ENCODE measurements at places on chromosomes 11 and 22.

- DNase-seq = no peak
Measured at GRCh38 chr22:48084041-48084728, 1321.7 kb downstream of the TBC1D22A start.

DNA sequence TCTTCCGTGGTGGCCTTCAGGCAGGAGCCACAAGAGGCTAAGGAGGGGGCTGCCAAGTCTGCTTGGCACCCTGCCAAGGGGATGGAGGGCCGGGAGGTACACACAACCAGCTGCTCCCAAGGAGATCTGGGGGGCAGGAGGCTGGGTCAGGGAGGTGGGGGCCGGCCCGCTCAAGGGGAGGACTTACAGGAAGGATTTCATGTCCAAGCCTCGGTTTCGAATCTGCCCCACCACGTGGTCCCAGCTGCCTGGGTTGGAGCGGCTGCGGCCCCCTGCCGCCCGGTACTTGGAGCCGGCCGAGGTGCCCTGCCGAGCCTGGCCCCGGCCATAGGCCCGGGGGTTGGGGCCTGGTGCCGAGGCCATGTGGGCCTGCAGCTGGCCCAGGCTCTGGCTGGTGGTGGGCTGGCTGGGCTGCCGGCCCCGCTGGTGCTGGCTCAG, 33.5 kb downstream of the LRRC10B start:
- DNase-seq = no peak

GRCh38 chr11:81345609-81346008, 1388.1 kb downstream of the FAM181B start:
- DNase-seq = no peak

DNA sequence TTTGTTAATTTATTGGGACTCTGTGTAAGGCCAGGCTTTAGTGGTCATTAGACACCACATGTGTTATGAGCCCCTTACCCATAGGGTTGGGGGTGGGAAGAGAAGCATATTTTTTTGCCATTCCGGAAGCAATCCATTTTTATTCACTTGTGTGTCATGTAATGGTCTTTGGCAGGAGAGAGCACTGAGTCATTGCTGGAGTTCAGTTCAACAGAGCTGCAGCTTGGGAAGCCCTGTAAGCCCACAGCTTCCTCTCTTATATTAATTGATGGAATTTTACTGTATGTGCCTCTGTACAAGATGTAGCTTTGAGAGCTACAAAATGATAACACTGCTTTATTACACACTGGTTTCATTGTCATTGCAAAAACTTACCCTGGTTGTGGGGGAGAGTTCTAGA, 177.3 kb upstream of the SORL1-AS1 start:
- DNase-seq = no peak

DNA sequence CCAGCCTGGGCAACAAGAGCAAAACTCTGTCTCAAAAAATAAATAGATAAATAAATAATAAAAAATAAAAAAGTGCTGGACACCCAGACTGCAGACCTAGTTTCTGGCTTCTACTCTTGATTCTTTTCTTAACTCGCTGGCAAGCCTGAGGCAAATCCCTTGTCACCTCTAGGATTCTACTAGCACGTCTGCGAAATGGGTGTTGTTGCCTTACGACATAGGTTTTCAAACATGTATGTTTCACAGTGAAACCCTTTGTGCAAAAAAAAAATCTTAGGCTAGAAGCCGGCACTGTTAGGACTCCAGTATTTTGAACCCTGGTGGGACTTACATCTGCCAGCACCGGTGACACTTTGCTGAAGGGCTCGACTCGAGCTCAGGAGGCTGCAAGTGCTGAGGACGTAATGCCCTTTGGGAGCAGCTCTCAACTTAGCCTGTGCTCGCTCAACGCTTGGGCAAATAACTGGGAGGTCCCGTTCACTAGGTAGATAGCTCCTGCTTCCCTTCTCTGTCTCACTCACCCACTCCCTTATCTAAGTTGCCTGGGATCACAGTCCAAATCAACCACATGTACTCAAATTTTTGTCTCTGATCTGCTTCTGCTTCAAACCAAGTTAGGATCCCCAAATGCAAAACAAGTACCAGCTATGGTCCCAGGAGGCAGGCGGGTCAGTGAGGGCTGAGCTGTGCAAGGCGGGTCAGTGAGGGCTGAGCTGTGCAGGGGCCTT, 34.7 kb upstream of the MYH9 start:
- DNase-seq = no peak

GRCh38 chr11:75334402-75334891, 17.0 kb downstream of the ARRB1 start:
- no peak for DNase-seq

DNA sequence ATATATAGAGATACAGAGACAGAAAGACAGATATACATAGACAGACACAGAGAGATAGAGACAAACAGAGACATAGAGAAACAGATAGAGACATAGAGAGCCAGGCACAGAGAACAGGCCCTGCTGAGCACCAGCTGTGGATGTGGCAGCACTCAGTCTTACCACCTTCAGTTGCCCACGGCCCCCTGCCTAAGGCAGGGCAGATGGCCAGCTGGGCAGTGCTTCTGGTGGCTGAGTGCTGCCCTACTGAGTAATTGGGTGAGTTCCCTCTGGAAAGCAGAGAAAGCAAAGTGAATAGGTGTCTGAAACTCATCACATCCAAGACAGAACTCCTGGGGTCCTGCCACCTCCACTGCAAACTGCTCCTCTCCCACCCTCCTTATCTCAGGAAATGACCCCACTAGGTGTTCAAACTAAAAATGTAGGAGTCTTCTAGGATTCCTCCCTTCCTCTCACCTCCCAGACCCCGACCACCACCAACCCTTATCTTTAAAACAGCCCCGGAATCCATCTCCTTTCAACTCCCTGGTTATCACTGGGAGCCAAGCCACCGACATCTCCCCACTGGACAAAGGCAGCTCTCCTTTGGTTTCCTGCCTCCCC, 27.2 kb downstream of the SYN3 start:
- no peak for DNase-seq

GRCh38 chr11:123060277-123061000, 1.5 kb downstream of the HSPA8 start:
- DNase-seq = no peak

DNA sequence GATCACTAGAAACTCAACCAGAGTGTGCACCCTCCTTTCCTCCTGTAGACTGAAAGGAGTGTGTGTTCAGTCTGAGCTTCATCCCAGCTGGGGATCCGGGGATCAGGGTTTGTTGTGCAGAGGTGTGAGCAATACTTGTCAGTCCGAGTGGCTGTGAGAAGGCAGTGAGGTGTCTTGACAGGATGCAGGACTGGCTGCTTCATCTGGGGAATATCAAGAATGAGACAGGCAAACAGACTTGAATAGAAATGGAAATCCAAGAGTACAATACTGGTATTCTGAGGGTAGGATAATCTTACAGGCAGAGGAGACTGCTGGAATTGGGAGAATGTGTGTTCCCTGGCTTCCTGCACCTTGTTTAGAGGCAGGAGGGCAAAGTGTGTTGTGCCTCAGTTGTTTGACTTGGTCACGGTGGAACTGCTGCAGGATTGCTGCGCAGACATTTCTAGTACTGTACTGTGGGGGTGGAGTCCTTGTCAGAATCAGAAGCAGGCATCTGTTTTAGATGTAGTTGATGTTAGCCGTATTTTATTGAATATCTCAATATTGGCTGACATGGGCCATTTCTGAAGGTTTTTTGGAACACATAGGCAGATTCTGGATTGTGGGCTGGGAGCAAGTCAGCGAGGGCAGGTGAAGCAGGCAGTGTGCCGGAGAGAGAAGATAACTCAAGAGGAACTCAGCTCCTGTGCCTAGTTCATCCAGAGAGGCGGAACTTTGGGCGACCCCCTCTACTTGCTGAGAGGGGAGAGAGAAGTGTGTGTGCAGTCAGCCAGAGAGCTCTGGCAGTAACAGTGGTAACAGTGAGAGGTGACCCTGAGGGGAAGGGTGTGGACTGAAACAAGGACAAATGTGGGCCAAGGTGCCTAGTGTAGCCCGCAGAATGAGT, 27.1 kb upstream of the GRK2 start:
- no peak for DNase-seq

DNA sequence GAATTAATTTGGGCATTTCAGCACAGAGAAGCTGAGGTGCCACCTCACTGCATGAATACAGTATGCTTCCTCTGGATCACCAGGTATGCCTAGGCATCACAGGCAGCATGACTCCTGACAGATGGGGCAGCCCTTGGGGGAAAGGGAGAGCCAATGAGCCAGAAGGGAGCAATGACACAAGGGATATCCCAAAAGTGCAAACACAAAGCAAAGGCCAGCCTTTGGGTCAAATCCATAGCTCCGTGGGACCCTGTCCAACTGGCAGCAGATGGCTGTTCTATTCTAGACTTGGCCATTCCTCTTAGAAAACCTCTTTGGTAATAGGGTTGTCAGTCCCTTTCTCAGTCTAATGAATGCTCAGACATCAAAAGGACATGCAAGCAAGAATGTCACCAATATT, 73.3 kb downstream of the SERGEF start:
- DNase-seq = no peak

GRCh38 chr11:118437208-118438125, 1.2 kb downstream of the KMT2A start:
- peak; percentile 25 for DNase-seq

DNA sequence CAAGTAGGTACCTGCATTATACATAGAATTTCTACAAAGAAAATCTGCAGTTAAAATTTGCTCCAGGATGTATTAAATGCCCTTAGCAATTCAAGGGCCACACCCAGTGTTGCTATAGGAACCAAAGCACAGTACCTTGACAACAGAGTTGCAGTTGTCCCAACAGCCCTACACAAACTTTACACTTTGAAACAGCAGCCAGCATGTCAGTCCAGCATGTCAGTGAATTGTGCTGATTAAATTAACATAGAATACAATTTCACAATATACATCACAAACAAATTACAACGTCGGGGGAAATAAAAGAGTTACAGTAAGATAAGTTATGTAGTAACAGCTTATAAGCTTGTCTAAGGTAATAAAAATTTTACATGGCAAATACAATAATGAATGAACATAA, 389.2 kb downstream of the SOX6 start:
- DNase-seq = no peak

DNA sequence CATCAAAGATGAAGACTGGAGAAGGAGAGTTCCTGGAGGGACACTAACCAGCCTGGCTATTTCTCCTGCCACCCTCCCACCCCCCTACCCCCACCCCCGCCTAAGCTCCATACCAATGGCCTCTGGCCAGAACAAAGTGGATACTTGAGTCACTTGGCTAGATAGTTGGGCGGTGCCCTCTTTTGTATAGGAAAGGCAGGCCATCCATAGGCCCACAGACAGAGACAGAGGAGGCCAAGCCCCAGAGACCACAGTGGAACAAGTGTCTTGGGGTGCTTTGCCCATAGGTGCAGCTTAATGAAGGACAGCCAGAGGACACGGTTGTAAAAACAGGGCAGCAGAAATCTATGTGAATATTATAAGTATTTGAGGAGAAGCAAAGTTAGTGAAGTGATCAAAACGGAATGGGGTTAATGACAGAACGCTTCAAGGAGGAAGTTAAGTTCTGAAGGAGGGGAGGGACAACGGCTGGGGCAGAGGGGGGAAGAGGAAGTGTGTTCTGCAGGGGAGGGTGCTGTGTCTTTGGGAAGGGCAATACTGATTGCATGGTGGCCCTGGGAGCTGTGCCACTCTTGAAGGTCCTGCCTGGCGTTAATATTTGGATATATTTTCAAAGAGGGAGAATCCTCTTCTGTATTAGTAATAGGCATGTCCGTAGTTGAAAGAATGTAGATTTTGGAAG, 32.7 kb downstream of the FLI1 start:
- no peak for DNase-seq

DNA sequence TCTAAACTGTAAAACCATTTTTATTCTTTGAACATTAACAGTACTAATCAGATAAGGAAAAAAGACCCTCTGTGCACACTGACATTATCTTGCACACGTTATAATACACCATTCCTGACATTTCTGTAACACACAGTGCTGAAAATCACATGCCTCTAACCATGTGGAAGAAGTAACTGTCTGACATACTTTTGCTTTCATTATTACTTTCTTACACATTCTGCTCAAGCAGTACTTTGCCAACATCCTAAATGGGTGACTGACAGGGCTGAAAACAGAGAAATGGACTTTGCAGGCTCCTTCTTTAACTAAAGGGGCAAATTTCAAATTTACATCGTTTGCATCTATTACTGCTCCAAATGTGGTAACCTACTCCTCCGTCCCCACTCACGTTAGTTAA, 22.8 kb upstream of the TP53AIP1 start:
- no peak for DNase-seq

GRCh38 chr11:42225664-42226063, 766.2 kb upstream of the LRRC4C start:
- DNase-seq = no peak

GRCh38 chr11:44316659-44317240, 6.8 kb upstream of the ALX4 start:
- DNase-seq = no peak

DNA sequence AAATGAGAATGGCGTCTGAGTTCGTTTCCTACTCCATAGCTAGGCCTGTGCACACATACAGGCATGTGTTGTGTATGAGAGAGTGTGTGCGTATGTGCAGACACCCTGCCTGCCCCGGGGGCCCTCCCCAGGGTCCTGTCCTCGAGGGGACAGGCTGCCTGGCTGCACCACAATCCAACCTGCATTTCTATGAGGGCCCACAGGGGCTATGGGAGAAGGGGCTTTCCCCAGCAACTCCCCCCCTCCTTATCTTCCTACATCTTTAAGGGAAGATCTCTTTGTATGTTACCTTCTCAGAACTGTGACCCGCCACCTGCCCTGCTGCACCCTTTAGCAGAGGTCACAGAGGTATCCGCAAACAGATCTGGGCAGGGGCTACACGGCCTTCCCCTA, 14.9 kb downstream of the ADORA2A start:
- no peak for DNase-seq

DNA sequence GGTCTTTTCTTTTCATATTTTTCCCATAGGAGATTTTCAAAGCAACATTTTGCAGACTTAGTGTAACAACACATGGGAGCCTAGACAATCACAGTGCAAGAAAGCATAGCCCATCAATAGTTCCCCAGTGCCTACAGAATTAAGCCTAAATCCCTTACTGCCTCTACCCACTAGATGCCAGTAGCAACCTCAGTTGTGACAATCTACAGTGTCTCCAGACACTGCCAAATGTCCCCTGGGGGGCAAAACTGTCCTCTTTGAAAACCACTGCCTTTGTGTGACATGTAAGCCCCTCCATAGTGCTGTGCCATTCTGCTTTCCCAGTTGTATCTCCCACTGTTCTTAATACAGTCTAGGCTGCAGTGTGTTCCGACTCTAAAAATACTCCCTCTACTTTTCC, 1329.0 kb downstream of the LRRC4C start:
- no peak for DNase-seq

GRCh38 chr11:11036848-11037732, 179.2 kb upstream of the ZBED5 start:
- DNase-seq = no peak

DNA sequence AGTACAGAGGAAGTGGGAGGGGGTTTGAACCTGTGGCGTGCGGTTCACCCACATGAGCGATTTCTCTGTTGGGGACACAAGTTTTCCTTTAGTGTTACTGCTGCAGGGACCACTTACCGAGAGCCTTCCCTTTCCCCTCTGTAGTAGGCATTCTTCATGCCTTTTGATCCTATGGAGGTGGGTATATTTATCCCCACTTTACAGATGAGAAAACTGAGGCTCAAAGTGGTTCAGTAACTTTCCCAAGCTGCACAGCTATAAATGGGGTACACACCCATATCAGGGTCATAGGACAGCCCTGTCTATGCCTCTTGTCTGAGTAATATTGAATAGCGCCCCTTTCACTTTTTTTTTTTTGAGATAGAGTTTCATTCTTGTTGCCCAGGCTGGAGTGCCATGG, 3.3 kb upstream of the PHF21B start:
- no peak for DNase-seq
